ENCODE measurements at places on chromosomes 2 and 18.

GRCh38 chr18:76991021-76991688 is 141.4 kb downstream of the MBP start:
- DNase-seq = no peak

GRCh38 chr18:74582642-74583041 is 15.0 kb upstream of the ZNF407 start:
- no peak for DNase-seq

DNA sequence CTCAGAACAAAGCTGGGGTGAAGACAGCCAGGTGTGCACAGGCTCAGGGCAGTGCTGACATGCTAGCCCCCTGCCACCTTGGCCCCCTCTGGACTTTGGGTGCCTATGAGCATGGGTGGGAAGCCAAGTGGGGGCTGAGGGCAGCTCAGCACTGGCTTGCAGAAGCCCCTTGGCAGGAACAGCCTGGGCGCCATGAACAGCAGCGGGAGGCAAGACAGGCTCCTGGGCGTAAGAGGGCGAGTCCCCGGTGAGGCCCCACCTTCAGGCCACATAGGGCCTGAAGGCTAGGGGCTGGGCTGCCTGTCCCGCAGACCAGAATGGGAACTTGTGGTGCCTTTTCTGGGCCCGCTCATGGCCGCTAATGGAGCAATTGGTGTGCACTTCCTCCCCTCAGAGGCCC is 47.0 kb upstream of the COX7A2L start:
- DNase-seq = no peak

DNA sequence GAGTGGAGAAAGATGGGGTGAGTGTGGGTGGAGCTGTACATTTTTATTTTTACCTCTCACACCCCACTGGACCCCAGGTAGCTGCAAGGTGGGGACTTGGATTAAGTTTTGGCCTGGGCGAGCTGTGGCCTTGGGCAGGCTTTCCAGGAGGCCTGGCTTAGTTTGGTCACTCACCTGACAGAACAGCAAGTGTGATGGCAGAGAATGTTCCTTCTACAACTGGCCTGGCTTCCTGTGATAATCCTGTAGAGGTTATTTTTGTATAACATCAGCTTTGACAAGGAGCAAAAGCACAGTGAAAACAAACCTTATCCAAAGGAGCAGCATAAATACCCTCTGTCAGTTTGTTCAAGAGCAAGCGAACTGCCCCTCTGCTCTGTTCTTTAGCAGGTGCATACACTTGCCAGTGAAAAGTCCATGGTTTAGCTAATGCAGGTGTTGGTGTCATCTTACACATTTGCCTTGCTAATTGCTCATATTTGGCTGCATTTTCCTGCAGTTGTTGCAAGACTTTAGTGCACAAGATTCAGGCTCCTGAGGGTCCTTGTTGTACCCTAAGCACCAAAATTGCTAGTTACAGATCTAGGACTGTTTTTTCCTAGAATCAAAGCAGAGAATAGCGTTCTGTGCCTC is 6.3 kb downstream of the THNSL2 start:
- no peak for DNase-seq

DNA sequence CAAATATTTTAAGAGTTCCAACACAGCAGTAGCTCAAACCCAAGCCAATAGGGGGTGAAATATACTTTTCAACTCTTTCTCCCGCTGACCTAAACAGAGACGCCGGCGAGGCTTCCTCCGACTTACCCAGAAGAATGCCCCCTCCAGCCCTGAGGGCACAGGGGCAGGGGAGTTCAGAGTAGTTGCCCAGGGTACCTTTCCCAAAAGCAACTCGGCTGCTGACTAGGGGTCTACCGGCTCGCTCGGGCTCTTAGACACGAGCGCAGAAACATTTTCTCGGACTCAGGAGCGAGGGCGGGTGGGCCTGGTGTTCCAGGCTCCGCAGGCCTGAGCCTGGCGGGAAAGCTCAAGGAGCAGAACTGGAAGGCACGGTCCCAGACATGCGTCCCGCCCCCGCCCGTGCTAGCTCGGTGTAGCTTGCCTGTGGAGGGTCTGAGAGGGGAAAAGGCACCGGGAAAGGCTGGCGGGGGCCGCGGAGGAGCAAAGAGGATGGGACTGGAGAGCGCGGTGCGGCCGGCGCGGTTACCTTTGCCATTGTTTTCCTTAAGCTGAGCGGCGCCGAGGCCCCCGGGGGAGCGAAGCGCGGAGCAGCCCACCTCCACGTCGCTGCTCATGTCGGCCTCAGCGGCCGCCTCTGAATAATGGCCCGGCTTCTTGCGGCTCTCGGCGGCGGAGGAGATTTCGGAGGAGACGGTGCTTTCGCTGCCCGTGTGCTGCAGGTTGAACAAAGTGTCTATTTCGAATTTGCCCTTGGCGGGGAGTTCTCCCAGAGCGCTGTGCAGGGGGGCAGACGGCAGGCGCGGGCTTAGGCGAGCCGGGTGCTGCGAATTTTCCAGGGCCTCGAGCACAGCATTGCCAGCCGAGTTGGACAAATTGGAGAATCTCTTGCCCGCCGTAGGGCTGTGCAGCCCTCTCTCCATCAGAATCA is 674 bp downstream of the EVX2 start:
- no peak for DNase-seq

- DNase-seq = peak; percentile 85
These were observed 32.9 kb downstream of the MBP start for GRCh38 chr18:77099485-77100370.

DNA sequence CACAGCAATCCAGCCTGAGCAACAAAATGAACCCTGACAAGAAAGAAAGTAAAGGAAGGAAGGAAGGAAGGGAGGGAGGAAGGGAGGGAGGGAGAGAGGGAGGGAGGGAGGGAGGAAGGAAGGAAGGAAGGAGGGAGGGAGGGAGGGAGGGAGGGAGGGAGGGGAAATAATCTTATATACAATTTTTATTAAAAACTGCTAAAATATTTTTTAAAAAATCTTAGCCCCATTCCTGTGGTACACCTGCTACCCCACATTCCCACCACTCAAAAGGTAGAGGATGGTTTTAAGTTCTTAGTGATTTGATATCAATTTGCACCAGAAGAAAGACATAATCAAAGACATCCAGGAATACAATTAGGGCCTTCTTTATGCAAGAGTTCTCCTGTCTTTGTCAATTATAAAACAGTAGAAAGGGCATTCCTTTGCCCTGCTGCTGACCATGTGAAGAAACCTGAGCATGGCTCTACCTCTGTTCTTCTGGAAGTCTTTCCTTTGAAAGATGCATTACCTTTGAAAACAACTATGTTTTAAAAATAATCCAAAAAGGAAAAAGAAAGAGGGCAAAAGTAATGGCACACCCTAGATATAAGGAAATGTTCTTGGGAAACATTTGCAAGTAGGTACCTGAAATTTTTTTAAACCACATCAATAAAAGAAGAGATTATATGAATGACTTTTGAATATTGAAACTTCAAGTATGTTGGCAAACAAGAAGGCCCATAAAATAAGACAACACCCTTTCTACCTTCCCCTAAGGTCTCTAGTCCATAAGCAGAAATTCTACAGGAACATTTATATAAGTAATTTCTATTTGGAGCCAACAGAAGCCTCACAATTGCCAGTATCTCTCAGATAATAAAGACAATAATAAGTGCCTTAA is 33.7 kb upstream of the ACVR2A start:
- no peak for DNase-seq

DNA sequence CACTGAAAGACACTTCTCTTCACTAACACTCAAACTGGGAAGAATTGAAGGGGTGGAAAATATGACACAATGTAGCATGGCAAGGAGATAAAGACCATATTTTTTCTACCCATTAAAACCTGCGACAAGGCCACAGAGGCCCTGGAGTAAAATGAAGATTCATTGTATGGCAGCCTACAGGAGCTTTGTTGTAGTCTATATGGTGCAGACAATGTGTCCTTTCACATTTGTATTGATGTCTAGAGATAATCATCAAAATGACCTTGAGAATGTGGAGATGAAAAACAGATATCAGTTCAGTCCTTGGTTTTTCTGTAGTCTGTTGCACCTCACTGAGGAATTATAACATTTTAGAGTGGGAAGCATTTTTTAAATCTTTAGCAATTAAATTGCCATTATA is 80.1 kb downstream of the CSRNP3 start:
- DNase-seq = no peak

DNA sequence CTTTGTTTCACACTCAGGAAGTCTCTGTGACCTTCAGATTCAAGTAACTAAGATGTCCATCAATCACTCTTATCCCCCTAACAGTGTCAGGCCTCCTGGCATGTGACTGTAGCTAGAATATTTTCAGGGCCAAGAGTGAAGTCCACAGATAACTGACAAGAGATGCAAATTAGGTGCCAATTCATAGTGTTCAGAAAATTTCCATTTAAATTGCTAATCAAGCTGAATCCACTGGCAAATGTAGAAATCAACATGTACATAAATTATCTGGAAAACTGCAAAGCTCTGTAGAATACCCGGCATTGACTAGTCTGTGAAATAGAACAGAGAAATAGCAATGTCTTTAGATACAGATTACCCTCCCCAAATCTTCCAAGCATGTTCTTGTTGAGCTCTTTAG is 38.6 kb upstream of the ARL4C start:
- DNase-seq = no peak

- DNase-seq = no peak
These were observed at the start of gene NETO1 for GRCh38 chr18:72867746-72868584. Gene NETO1 (minus strand): TSS chr18:72867987. CDS start chr18:72867291, 696 bp downstream.

DNA sequence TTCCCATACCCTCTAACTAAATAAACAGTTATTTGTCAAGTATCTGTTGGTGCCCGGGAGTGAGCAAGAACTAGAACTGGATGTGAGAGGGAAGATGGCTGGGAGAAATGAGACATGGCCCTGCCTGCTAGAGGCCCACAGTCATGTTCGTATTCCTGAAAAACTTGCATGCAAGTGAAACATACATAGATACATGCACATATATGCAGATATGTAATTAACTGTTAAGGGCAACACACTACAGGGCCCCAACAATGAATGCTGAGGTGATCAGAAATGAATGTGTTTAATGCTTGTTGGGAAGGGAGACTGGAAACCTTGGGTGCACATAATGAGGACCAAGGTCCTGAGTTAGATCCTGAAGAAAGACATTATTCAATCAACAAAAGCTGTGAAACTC is 49.8 kb downstream of the ADD2 start:
- DNase-seq = no peak

- DNase-seq = no peak
These were observed 33.0 kb upstream of the WDR75 start for GRCh38 chr2:189408294-189408693.

DNA sequence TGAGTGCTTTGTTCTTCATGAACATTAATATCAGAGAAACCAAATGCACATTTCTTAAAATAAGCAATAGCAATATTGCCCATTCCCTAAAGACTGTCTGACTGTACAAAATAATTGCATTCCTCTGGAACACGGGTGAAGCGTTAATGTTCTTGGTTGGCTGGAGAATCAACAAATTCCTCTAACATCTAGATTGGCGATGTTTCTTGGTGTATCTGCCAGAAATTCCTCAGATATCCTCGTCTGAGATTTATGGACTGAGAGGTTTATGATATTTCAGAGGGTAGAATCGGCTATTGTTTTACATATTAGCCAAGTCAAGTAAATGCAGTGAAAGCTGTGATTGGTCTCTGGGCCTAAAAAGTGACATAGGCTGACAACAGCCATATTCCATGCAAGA is 27.1 kb upstream of the SPTBN1 start:
- DNase-seq = no peak

GRCh38 chr2:16958266-16958665 is 292.6 kb upstream of the CYRIA start:
- DNase-seq = no peak

- no peak for DNase-seq
These were observed 352.5 kb upstream of the ZNF521 start for GRCh38 chr18:25704494-25704893.

DNA sequence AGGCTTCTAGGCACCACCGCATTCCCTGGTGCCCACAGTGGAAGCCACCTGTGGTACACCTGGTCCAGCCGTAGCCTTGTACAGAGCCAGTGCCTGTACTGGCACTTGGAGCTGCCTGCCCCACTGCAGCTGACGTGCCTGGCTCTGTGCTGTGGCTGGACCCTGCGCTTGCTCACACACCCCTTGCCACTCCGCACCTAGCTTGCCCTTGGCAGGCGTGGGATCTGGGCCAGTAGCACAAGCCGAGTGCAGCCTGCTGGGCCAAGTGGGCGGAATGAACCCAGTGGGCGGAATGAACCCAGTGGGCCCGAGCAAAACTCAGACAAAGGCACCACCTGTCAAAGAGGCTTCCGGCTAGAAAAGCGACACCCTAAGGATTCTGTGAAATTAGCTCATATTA is 126.3 kb downstream of the ARHGAP28 start:
- no peak for DNase-seq

DNA sequence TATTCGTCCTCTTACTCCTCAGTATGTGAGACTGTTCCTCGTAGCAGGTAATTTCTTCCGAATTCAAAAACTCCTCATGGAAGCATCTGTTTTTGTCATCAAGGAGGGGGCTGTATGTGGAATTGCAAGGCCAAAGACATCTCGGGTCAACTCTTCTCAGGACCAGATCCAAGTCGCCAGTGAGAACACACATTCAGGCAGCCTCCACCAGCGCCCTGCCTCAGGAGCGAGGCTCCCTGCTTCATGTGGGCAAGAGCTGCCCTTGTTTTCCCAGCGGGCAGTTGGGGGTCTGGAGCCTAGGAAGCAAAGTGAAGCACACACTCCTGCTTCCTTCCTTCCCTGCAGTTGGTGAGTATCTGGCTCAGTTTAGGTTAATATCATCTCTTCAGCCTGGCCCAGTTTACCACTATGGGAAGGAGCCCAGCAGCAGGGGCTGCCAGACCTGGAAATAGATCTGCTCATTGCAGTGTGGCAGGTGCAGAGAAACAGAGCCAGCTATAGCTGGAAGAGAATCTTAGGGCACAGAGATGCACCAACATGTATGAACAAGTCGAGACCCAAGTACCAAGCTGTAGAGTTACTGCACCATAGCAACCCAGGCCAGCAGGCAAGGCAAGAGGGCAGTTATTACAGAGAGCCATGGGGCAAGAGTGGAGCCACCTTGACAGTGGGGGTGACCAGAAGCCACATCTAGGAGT is 25.3 kb downstream of the TMEM127 start:
- DNase-seq = no peak

- no peak for DNase-seq
These were observed 80.7 kb downstream of the ARHGAP28 start for GRCh38 chr18:6810191-6810590.

- DNase-seq = no peak
These were observed 15.5 kb downstream of the RND3 start for GRCh38 chr2:150471813-150472510.

- DNase-seq = no peak
These were observed 416.5 kb upstream of the GYPC start for GRCh38 chr2:126239320-126239955.

DNA sequence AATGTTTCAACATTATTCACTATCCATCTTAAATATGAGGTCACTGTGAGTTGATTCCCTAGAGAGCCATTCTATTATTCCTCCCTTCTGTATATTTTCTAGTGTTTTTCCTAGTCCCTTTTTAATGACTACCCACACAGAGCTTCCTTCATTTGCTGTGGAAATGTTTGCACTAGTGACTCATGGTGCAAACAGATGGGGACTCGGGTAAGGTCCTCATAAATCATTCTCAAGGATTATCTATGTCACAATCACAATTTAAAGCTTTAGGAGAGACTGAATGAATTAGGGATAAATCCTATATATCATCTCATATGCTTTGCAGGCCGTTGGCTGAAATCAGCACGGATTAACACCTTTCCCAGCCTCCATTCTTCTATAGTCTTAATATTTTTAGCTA is 159.6 kb downstream of the DCC start:
- DNase-seq = no peak

Measured in NB4 (cell line).